ENCODE measurements at places on chromosomes 13 and 19.

GRCh38 chr13:31037874-31038500 lies 105.5 kb downstream of the TEX26 start:
- no peak for DNase-seq

DNA sequence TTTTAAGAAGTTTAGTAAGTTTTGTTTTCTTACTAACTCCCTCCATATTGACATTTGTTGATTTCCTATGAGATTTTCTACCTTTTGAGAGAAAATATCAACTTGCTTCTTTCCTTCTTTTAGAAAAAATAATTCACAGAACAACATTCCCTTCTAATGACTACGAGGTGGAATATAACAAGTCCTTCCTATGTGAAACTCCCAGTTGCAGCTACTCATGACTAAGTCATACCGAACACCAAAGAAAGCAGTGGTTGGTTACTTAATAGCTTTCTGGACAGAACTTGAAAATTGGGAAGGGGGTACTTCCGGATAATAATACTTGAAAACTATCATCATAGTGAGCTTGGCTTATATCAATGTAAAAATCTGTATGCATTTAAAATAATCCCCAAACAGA lies 144.8 kb downstream of the DACH1 start:
- DNase-seq: no peak

DNA sequence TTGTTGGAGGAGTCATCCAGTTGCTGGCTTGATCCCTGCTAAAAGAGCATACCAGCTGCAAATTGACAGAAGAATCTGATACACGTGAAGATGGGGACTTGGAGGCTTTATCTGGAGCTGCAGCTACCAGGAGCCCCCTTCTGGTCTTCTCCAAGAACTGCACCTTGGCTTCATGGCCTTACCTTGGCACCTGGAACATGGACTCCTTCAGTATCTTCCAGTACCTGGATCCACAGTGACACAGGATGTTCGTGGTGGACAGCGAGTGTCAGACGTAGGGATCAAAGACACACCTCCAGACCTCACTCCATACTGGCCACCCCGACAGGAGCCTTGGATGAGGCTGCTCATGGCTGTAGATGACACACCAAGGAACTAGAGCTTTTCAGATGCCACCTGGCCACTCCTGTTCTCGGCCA lies 9.9 kb upstream of the ACSBG2 start:
- peak; percentile 45 for DNase-seq

DNA sequence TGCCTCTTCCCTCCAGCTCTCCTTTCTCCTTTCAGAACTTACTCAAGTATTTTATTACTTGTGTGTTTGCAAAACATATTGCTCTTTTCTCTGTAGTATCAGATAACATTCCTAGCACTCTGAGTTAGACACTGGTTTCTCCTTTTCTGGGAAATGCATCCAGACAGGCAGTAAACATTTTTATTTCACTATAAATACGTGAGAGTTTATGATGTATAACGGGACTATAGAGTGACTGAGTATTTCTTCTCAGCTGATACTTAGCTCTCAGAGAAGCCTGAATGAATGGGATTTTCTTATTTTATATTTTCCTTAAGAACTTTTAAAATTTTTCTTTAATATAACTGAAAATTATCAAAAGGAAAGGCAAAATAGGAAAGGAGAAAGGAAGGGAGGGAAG lies 211.2 kb upstream of the EDNRB start:
- DNase-seq: no peak

- DNase-seq: no peak
These were observed 3.4 kb downstream of the CCNE1 start for GRCh38 chr19:29815231-29815630.

GRCh38 chr13:30697996-30698401 lies 37.3 kb upstream of the ALOX5AP start:
- DNase-seq: no peak

GRCh38 chr19:45996933-45997332 lies 1.7 kb downstream of the CCDC61 start:
- no peak for DNase-seq

- no peak for DNase-seq
These were observed 12.1 kb downstream of the SLC5A5 start for GRCh38 chr19:17883627-17884410.

DNA sequence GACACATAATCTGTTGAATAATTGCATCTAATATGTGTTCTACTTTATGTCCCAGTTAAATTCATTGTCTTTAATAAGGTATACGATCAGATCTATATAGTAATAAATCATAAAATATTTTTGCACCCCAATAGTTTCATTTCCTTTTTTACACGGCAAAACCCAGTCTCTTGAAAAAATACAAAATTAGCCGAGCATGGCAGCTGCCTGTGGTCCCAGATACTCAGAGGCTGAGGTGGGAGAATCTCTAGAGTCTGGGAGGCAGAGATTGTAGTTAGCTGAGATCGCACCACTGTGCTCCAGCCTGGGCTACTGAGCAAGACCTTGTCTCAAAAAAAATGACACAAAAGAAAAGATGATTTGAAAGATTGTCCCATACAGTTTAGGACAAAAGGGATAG lies 52.3 kb upstream of the PARP4 start:
- DNase-seq: no peak

- no peak for DNase-seq
These were observed 498.6 kb downstream of the EFNB2 start for GRCh38 chr13:106036870-106037269.

GRCh38 chr19:12465211-12465610 lies 19.4 kb downstream of the ZNF709 start:
- DNase-seq: no peak

GRCh38 chr19:38929929-38930775 lies at the start of gene SARS2:
Gene SARS2, minus strand, starts transcription at chr19:38930763. Its CDS starts 27 bp downstream, at chr19:38930736.
- DNase-seq: peak; percentile 88

GRCh38 chr13:105282406-105283285 lies 1252.8 kb downstream of the EFNB2 start:
- DNase-seq: no peak

DNA sequence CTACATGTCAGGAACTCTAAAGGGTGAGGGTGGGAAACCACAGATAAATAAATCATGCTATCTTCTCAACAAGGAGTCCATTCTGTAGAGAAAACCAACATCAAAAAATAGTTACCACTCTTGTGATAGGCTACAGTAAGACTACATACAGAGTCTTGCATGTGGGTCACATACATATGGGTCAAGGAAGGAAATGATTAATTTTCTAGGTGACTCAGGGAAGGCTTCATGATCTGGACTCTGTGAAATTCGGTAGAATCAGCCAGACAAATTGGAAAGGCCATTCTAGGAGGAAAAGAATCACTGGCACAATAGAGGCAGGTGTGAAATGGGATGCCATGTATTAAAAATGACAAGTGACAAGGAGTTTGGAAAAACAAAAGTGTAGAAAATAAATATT lies 638.9 kb downstream of the LIG4 start:
- no peak for DNase-seq

GRCh38 chr13:22765547-22765946 lies 415.2 kb upstream of the SGCG start:
- DNase-seq: no peak

- no peak for DNase-seq
These were observed 7.3 kb downstream of the LYL1 start for GRCh38 chr19:13095393-13095784.

DNA sequence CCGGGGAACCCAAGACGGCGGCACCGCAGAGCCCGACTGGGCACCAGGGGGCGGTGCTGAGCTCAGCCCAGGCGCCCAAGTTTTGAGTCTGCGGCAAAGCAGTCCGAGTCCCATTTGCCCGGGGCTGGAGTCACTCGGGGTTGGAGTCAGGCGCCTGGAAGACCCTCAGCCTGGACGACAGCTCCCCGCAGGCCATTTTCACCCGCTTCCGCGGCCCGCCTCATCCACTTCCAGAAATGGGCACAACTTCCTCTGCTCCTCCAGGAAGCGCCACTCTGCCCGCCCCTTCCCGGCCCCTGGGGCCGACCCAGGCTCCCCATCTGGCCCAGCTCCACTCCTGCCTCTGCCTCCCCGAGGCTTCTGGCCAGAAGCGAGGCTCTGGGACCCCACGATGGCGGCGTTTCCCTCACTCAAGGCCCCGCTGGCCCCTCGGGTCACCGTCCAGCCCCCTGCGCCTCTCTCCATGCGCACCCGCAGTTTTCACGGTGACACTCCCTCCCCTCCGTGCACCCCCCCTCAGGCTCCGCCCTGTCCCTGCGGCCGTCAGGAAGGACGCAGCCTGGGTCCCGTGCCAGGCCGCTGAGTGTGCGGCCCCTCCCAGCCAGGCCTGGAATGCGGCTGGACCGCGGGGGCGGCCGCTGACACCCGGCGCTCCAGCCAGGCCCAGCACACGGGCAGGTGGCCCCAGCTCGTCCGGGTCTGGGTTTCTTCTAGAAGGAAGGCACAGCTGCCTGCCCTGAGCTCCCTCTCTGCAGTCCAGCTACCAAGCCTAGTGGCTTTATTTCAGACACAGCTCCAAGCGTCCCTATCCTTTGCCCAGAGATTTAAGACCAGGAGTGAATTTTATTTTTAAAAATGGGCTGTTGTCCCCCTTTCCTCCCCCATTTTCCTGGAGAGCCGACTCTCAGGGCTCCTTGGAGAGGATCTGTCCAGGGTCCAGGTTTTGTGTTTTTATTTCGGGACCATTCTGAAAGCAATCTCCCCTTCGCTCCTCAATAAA lies 4.7 kb downstream of the SERTAD1 start:
- peak; percentile 62 for DNase-seq

- DNase-seq: peak; percentile 83
These were observed 18.0 kb upstream of the PNMA8B start for GRCh38 chr19:46513461-46514236.

DNA sequence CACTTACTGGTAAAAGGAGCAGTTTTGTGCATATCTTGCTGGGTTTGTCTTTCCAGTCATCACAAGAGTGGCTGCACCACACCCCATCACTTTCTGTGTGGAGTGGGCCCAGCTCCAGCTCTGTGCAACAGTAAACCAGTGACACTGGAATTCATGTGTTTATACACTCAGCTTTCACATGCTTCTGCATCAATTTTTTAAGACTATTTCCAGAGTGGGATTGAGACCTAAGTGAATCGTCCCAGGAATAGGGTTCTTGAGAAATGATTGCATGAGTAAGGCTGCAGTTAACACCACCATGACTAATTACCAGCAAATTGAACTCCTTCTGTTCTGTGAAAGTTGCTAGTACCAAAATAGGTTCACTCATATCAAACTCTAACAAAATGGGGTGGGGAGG lies 5.3 kb upstream of the CFAP97D2 start:
- DNase-seq: no peak

- DNase-seq: no peak
These were observed 136.7 kb downstream of the GGACT start for GRCh38 chr13:100451923-100452322.

DNA sequence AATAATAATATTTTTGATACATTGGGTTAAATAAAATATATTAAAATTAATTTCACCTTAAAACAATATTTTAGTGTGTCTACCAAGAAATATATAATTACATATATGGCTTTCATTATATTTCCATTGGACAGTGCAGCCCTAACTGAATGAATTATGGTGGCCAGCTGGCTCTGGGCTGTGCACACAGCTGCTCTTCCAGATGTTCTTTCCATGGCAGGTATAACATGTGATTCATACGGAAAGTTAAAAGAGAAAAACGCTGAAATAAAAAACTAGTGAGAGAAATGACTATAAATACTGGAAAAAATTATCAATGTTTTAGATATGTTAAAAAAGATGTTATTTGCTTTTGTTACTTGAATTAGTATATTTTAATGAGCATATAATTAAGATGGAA lies 216.3 kb downstream of the RGCC start:
- no peak for DNase-seq

DNA sequence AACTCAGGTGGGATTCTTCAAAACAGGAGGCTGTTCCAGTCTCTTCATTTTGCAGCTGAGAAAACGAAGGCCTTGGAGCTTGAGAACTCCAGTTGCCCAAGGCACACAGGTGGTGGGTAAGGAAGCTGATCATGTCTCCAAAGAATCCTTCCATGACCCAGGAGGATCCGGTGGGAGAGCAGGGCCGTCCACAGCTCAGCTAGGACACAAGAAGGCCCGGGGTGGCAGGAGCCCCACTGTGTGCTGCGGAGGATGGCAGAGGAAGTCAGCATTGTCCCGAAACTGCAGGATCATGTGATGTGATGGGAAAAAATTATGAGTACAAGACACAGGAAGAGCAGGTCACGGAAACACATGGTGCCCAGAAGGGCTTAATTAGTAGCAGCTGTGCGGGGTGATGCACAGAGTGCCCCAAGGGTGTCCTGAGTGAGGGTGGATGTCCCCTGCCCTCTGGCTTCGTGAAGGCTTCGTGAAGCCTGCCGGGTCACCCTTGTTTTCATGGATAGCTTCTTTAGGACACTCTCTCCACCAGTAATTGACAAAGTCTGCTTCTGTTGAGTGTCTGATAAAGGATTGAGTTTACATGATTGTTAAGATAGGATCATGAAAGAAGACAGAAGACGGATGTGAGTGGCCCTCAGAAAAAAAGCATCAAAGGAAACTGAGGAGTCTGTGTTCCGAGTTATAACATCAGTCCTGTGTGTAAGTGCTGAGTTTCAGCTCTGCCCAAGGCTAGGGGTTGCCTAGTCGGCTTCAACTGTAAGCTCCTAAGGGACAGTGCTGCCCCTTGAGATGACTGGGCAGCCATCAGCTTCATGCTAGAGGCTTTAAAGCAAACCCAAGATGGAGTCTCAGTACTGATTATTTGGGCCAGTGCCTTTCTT lies 33.8 kb upstream of the SACS start:
- no peak for DNase-seq

- DNase-seq: no peak
These were observed 91.1 kb downstream of the STOML3 start for GRCh38 chr13:38899571-38899970.

DNA sequence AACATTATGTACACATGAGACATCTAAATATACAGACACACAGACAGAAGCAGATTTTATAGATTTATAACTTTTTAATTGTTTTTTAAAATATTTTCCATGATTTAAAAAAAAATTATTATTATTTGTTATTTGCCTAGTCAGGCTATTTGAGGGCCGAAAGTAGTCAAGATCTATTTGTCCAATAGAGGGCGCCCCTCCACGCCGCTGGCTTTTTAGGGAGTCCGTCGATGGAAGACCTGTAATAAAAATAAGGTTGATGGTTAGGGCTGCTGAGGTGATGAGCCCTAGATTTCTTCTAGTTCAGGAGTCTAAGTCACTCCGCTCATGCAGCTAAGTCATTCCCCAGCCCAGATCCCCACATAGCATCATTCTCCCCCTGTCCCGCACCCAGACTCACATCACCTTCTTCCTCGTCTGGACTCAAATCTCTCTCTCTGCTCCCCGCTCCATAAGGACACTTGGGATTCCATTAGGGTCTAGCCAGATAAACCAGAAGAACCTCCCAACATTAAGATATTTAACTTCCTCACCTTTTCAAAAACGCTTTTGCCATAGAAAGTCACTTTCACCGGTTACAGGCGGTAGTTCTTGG lies 33.9 kb upstream of the CEACAM21 start:
- DNase-seq: peak; percentile 73

GRCh38 chr13:39641645-39642044 lies 13.8 kb upstream of the COG6 start:
- DNase-seq: no peak

- no peak for DNase-seq
These were observed 12.6 kb downstream of the CD37 start for GRCh38 chr19:49347835-49348234.

GRCh38 chr13:112999414-113000177 lies 30.6 kb downstream of the MCF2L start:
- DNase-seq: no peak
